Cortex of kidney (tissue), 1 donor: ENCODE measurements at places on chromosomes 3 and 15.

DNA sequence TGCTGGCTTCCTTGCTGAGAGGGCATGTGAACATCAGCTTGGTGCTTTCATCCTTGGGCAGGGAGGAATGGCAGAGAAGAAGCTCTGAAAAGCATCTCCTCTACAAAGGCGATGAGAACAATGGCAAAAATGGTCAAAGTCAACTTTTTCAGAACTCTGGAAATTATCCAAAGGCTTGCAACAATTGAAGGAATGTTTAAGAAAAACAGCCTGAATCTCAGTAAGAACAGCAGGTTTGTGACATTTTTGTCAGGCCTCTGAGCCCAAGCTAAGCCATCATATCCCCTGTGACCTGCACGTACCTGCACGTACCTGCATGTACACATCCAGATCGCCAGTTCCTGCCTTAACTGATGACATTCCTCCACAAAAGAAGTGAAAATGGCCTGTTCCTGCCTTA, 51.8 kb downstream of the ONECUT1 start:
- no peak for DNase-seq

DNA sequence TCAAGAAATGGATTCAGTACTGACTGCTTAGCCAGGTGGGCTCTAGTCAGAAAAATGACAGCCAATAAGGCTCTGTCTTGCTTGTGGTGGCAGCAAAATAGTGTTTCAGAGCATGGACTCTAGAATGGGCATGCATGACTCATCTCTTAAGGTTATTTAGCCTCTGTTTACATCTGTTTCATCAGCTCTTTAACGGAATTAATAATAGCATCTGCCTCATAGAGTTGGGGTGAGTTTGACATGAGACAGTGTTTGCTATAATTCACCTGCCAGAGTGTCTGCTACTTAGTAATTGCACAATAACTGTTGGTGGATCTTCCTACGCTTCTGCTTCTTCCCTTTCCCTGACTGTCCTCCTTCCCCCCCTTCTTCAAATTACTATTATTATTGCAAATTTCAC, 350.4 kb upstream of the SEMA6D start:
- no peak for DNase-seq

DNA sequence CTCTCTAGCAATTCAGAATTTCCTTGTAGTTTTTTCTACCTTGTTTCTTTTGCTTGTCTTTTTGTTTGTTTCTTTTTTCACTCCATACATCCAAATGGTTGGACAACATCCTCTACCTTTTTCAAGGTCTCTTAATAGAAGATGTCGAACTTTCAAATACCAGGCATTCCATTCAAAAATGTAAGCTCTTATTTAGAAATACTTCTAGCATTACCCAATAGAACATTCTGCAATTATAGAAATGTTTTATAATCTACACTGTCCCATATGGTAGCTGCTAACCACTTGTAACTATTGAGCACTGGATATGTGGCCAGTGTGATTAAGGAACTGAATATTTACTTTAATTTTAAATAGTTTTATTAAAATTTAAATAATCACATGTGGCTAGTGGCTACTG, 196.2 kb upstream of the MRPL3 start:
- DNase-seq = no peak

DNA sequence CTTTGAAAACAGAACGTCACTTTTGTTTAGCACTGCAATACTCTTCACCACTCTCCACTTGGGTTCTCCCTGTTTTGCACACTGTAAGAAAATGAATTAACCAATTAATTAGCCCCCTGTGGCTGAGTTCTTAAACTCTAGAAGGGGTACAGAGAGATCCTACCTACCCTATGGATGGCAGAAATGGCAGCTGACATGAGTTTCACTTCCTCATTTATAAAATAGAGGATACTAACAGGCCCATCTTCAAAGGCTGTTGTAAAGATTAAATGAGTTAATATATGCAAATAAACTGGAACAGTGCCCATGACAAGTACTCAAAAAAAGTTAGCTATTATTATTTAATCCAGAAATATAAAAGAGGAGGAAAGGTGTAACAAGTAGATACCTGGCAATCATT, 36.9 kb downstream of the SUCLG2 start:
- no peak for DNase-seq

GRCh38 chr3:101865751-101866509, 16.6 kb downstream of the NFKBIZ start:
- no peak for DNase-seq

- no peak for DNase-seq
Observed at GRCh38 chr15:84830036-84830435, 12.9 kb downstream of the ALPK3 start.

GRCh38 chr15:36958606-36959005, 141.7 kb downstream of the MEIS2 start:
- DNase-seq = no peak

DNA sequence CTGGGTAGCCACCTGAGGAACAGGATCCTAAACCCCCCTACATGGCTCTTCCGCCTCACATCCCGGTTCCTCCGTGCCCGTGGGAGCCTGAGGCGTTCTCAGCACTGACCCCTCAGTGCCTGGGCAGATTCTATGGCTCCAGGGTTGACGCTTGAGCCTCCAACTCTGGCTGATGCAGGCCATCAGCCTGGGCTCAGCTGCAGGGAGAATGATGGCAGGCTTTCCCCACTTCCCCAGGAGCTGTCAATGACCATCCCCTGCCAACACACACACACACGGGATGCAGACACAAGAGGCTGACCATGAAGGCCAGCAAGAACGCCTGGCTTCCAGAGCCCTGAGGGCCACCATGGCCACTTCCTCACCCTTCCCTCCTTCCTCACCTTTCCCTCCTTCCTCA, 15.8 kb upstream of the IGDCC3 start:
- no peak for DNase-seq

- no peak for DNase-seq
Observed at GRCh38 chr15:72156928-72157327, 38.7 kb downstream of the SENP8 start.
